Left ventricle myocardium superior (tissue), 1 donor: ENCODE measurements at places on chromosomes 1 and 21.

GRCh38 chr1:36304970-36305914 is 926 bp upstream of the SH3D21 start:
- DNase-seq = no peak

GRCh38 chr1:237834461-237834860 is 56.3 kb downstream of the ZP4 start:
- DNase-seq = no peak

DNA sequence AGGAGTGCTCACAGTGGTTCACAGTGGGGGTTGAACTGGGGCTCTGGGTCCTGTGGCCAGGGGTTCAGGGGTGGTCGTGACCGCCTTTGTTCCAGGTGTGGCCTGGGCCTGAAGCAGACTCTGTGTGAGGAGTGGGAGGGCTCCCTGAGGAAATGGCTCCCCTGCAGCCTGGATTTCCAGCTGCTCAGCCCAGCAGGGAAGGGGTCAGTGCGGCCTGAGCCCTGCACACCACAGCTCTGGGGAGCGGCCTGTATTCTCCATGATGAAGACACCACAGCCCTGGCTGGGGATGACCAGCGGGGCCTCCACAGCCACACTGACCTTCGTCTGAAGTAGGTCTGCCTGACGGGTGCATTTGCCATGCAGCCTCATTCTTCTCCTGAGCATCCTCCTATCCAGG is 16.7 kb downstream of the PYCR2 start:
- DNase-seq = no peak

GRCh38 chr1:172041102-172041501 is 199.8 kb downstream of the DNM3 start:
- no peak for DNase-seq

- DNase-seq = no peak
Measured at GRCh38 chr1:234631721-234632125, 21.7 kb upstream of the IRF2BP2 start.

- DNase-seq = no peak
Measured at GRCh38 chr1:25881266-25881665, 5.8 kb upstream of the PAQR7 start.
